ENCODE measurements at places on chromosomes 12 and 14. TPM values are rescaled to one million over a fixed set of nuclear protein-coding genes. Genes with fewer than 3 reads are reported as not detected.

AGAP2 gene
- polyA plus RNA-seq = 19.3 TPM

OTX2 gene
- polyA plus RNA-seq = 3.2 TPM

SERPINA10 gene
- not detected for polyA plus RNA-seq

LPAR5 gene
- 0.48 TPM for polyA plus RNA-seq

DICER1 gene
- polyA plus RNA-seq = 88.2 TPM

CFAP251 gene
- polyA plus RNA-seq = 4.0 TPM

RTL1 gene
- not detected for polyA plus RNA-seq

KRT79 gene
- polyA plus RNA-seq = not detected

REM2 gene
- 31.1 TPM for polyA plus RNA-seq

C12orf60 gene
- polyA plus RNA-seq = 3.8 TPM

EGLN3 gene
- not detected for polyA plus RNA-seq

KRT6C gene
- not detected for polyA plus RNA-seq

TMEM233 gene
- not detected for polyA plus RNA-seq

HOXC4 gene
- polyA plus RNA-seq = not detected

KLRC3 gene
- polyA plus RNA-seq = 3.4 TPM

SYNE3 gene
- polyA plus RNA-seq = 0.35 TPM

KRT80 gene
- polyA plus RNA-seq = not detected

ATP5F1B gene
- 611 TPM for polyA plus RNA-seq

RFLNA gene
- 5.6 TPM for polyA plus RNA-seq

AICDA gene
- polyA plus RNA-seq = not detected

RNASE2 gene
- not detected for polyA plus RNA-seq

RFX4 gene
- polyA plus RNA-seq = not detected

All from neural cell (in vitro differentiated cells).